ENCODE measurements at places on chromosomes 11 and 22.

GRCh38 chr11:9187616-9188015 lies 77.5 kb downstream of the DENND5A start:
- no peak for DNase-seq

DNA sequence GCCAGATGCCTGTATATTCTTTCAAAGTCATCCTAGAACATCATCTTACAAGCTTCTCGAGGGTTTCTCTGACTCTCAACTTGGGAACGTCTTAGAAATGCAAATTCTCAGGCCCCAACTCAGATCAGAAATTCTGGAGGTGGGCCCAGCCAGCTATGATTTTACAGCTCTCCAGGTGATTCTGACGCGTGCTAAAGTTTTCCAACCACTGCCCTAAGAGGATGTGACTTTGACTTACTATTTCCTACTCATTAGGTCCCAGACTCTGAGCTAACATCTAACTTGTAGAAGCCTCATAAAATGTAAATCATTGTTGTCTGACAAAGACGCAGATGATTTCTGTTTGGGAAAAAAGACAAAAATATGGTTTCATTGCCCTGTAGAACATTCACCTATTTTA lies 61.1 kb downstream of the IRAG1 start:
- DNase-seq, result no peak

DNA sequence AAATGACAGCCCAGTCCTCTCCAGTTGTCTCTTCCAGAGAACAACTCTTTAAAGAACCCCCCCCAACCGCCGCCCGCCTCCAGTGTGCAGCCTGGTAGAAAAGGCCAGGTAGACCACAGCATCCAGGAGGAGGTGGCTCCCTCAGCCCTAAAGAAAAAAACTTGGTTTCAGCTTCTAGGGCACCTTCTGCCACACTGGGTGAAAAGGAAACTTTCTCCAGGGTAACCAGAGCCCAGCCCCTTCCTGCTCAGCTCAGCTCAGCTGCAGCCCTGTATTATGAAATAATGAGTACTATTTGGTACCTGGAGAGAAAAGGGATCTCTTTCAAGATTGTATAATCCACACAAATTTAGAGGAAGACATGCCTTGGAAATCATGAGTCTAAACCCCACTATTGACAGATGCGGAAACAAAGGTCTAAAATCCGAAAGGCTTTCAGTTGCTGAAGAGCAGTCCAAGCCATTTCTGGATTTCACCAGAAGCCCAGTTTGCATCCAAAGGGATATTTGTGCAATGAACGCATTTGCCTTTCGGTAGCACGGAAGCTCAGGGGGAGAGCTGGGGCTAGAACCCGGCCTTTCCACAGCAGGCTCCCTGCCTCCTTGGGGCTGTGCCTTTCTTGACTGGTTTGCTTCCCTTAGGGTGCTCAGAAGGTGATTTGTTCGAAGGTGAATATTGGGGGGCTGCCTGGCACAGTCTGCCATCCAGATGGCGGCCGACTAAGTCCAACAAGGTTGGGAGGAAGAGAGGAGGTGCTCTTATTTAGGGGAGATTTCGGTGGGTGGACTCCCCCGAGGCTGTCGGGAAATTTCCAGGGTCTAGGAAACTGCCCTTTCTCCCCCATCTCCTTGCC lies 3.3 kb downstream of the FXYD6 start:
- DNase-seq, result no peak

DNA sequence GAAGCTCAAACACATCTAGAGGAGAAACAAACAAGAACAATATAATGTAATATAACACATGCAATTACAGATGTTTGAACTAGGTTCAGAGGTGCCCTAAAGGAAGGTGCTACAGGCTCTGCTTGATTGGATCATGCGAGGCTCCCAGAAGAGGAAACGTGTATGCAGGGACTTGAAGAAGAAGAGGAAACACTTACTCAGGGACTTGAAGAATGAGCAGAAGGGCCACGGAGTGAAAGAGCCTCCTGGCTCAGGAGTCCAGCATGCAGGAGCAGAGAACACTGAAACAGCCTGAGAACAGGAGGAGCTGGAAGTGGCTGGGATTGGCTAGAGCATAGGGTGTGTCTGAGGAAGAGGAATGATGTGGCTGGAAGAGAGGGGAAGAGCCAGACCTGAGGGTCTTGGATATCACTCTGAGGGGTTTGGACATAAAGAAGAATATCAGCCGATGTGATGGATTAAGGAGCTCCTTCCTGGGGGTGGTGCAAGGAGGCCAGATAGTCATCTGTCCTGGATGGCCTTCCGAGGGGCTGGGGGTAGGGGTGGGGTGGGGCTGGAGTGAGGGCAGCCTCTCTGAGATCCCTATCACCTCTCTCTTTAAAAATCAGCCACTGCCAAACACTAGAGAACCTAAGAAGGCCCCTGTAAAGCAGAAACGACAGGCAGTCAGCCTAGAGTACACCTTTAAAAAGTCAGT lies 16.8 kb downstream of the FZD4 start:
- no peak for DNase-seq

DNA sequence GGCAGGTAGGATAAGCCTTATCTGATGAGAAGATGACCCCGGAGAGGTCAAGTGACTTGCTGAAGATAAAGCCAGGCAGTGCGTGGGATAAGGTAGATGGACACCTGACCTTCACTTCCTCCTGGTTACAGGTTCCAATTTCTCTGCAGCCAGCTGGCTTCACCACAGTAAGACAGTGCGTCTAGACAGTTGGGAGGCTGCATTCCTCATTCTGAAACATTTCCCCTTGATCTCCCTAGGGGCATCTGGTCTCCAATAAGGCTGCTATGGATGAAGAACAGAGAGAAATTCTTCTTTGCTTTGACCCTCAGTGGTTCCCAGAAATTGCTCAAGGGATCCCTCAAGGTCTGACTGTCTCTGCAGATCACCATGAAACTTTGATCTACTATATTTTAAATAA lies 211.3 kb downstream of the MYO18B start:
- no peak for DNase-seq

DNA sequence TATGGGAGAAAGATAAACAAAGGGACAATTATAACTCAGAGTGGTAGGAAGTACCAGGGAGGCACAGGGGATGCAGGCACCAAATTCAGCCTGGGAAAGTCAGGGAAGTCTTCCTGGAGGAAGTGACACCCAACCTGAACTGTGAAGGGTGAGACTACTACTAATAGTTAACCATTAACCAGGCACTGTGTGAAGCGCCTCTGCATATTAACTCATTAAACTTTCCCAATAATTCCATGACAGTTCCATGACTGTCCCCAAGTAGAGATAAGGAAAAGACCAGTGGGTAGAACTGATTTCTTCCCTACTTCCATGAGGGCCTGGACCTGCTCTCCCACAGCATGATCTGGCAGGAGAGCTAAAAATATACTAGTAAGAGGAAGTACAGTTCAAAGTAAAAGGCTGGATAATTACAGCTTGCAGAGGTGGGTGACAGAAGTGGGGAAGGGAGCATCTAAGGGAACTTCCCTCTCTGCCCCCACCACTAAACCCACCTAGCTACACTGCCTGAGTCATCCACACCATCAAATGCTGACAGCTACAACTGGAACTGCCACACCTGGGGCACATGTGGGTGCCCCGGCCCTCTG lies 4.7 kb upstream of the AP1B1 start:
- DNase-seq, result no peak

DNA sequence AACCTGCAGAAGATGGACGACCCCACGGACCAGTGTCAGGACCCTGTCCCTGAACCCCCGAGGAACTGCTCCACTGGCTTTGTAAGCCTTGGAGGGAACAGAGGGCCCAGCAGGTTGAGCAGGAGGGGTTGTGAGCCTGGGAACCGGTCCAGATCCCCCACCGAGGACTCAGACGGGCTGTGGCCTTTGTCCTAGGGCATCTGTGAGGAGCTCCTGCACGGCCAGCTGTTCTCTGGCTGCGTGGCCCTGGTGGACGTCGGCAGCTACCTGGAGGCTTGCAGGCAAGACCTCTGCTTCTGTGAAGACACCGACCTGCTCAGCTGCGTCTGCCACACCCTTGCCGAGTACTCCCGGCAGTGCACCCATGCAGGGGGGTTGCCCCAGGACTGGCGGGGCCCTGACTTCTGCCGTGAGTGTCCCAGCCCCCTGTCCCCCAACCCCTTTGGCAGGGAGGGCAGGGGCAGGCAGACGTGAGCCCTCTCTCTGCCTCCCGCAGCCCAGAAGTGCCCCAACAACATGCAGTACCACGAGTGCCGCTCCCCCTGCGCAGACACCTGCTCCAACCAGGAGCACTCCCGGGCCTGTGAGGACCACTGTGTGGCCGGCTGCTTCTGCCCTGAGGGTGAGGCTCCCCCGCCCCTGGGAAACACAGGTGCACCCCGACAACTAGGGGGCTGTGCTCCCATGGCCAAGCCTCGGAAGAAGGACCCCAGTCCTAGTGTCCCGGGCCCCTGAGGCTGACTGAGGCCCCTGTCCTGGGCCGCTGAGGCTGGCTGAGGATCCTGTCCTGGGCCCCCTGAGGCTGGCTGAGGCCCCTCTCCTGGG lies 6.4 kb downstream of the MUC5AC start:
- no peak for DNase-seq

GRCh38 chr11:78497293-78497692 lies 77.4 kb downstream of the NARS2 start:
- DNase-seq, result no peak

- DNase-seq, result no peak
Observed at GRCh38 chr22:49102367-49102766, 725.3 kb downstream of the BRD1 start.

All from NCI-H226 (cell line).